ENCODE measurements at places on chromosomes 5 and 9.

GRCh38 chr9:131275332-131276093 lies 797 bp downstream of the FAM78A start:
- H3K4me1 ChIP-seq: no peaks in the 10 kb centered on the region
- H3K27ac ChIP-seq: no peak overlapping the region
- DNase-seq: no peak
- H3K36me3 ChIP-seq: no peaks in the 10 kb centered on the region
- H3K27me3 ChIP-seq: peaks cover 13% of the 10 kb centered on the region
- H3K4me3 ChIP-seq: no peak overlapping the region

- DNase-seq: no peak
- no peak overlapping the region for H3K27ac ChIP-seq
- H3K27me3 ChIP-seq: no peaks in the 10 kb centered on the region
- no peaks in the 10 kb centered on the region for H3K36me3 ChIP-seq
- no peak overlapping the region for H3K4me3 ChIP-seq
Measured at GRCh38 chr5:179534431-179534830, 15.9 kb upstream of the RUFY1 start.

DNA sequence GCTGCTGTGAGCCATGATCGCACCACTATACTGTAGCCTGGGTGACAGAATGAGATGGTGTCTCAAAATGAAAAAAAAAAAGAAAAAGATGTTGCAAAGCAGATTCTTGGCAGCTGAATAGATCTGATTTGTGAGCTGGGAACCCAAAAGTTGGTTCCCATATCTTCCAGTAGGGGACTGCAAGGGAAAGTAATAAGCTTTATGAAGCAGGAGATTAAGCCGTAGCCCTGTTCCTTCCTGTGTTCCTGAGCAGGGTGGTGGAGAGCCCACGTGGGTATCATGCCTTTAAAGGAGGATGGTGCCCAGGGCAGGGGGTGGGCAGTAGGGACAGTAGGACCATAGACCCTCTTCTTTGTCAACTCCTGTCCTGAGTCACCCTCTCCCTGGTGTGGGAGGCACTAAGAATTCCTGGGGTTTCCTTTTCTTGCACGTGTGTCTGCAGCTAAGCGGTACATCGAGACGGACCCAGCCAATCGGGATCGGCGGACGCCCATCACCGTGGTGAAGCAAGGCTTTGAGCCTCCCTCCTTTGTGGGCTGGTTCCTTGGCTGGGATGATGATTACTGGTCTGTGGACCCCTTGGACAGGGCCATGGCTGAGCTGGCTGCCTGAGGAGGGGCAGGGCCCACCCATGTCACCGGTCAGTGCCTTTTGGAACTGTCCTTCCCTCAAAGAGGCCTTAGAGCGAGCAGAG lies 37.9 kb downstream of the STOM start:
- no peaks in the 10 kb centered on the region for H3K27me3 ChIP-seq
- DNase-seq: no peak
- no peak overlapping the region for H3K4me3 ChIP-seq

- H3K4me3 ChIP-seq: no peak overlapping the region
- DNase-seq: no peak
- no peaks in the 10 kb centered on the region for H3K36me3 ChIP-seq
- H3K27ac ChIP-seq: no peak overlapping the region
- peaks cover 3% of the 10 kb centered on the region for H3K27me3 ChIP-seq
Measured at GRCh38 chr9:21357479-21358460, 7.1 kb upstream of the IFNA6 start.

DNA sequence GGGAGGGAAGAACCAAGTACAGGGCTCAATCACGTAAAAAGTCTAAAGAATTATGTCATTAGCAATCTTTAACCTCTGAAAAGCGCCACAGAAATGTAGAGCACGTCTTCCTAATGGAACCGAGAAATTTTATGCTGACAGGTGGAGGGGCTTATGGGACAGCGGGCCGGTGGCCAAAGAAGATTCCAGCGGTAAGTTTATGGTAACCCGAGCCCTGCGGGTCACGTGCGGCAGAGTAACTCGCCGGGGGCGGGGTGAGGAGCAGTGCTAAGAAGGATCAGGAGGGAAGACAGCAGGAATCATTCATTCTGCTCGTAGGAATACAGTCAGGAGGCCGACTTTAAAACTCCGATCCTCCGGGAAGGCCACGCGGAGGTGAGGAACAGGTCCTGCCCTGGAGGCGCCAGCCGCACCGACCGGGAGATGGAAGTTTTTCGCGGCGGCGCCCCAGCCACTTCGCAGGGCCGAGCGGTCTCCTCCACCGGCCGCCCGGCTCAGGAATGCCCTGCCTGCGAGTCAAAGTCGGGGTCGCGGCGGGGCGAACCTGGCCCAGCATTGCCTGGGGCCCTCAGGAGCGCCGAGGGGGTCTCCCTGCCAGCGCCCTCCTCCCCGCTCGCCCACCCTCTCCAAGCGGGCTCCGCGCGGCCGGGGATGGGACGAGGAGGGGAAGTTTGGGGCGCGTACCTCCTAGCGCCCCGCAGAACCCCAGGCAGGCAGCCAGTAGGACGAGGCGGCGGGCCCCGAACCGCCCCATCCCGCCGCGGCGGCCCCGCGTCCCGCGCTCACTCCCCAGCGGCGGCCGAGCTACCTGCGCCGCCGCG lies 101.8 kb downstream of the ESM1 start:
- H3K27ac ChIP-seq: no peak overlapping the region
- no peak for DNase-seq
- H3K4me1 ChIP-seq: peaks cover 19% of the 10 kb centered on the region

- H3K4me1 ChIP-seq: no peaks in the 10 kb centered on the region
- no peak overlapping the region for H3K4me3 ChIP-seq
- no peak overlapping the region for H3K27ac ChIP-seq
- DNase-seq: no peak
- H3K36me3 ChIP-seq: no peaks in the 10 kb centered on the region
- H3K27me3 ChIP-seq: no peaks in the 10 kb centered on the region
Measured at GRCh38 chr5:175274171-175274570, 169.8 kb downstream of the DRD1 start.

DNA sequence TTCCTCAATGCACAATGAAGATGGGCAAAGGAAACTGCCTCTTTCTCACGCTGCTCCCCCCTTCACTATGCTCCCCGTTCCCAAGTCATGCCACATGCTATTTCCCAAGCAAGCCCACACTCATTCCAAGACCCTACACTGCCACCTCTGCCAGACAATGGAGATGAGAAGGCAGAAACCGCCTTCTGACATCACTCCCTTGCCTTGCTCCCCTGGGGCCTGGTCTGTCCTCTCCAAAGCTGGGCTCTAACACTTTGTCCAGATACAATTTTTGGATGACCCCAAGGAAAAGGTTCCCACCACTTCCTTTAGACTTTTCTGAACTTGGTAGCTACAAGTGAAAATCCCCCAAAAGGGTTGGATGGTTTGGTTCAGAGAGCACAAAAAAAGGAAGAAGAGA lies 7.2 kb upstream of the ADRA1B start:
- H3K4me1 ChIP-seq: peaks cover 47% of the 10 kb centered on the region
- no peak for DNase-seq
- H3K36me3 ChIP-seq: no peaks in the 10 kb centered on the region
- no peak overlapping the region for H3K4me3 ChIP-seq
- H3K27me3 ChIP-seq: no peaks in the 10 kb centered on the region

DNA sequence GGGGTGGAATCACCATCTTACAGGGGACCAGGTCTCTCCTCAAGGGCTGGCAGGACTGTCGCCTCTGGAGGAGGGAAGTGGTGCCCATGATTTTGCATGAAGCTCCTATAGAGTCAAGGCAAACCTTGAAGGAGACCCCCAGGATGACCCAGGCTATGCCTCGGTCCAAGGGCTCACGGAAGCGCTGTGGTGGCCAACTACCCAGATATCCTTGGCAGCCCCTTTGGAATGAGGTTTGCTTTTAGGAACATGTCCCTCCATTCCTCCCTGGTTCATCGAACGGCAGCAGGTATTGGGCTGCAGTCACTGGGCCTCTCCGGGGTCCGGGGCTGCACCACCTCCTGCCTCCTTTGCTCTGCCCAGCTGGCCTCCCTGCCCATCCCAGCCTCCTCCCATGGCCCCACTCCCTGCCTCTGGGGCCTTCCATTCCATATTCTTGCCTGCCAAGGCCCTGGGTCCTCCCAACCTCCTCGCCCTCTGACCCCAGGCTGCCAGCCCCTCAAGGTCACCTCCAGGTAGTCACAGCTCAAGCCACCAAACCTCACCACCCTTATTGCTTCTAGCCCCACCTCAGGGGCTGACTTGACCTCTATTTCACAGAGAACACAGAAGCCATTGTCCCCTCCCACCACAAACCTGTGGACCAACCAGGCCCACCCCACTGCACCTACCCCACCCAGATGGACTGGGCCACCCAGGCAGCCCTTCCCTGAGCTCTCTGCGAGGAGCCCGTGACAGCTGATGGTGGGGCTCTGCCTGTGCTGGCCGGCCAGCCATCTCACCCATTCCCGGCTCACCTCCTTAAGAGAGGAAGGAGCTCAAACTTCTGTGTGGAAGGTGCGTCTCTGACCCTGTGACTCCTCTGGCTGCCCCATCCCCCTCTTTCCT lies 3.6 kb upstream of the IL3 start:
- no peak overlapping the region for H3K27ac ChIP-seq
- peak; percentile 68 for DNase-seq
- no peak overlapping the region for H3K4me3 ChIP-seq

GRCh38 chr5:9233712-9234111 lies 312.2 kb downstream of the SEMA5A start:
- H3K27me3 ChIP-seq: no peaks in the 10 kb centered on the region
- H3K27ac ChIP-seq: no peak overlapping the region
- DNase-seq: no peak
- no peaks in the 10 kb centered on the region for H3K36me3 ChIP-seq
- no peak overlapping the region for H3K4me3 ChIP-seq

- no peaks in the 10 kb centered on the region for H3K27me3 ChIP-seq
- H3K4me3 ChIP-seq: no peak overlapping the region
- DNase-seq: no peak
- H3K4me1 ChIP-seq: no peaks in the 10 kb centered on the region
- H3K27ac ChIP-seq: no peak overlapping the region
Measured at GRCh38 chr9:115543511-115543910, 425.6 kb upstream of the TNC start.

- peaks cover 99% of the 10 kb centered on the region for H3K36me3 ChIP-seq
- H3K4me1 ChIP-seq: peaks cover 25% of the 10 kb centered on the region
- H3K27me3 ChIP-seq: no peaks in the 10 kb centered on the region
- H3K4me3 ChIP-seq: no peak overlapping the region
- DNase-seq: no peak
- H3K27ac ChIP-seq: peak overlapping the region; percentile 31
Measured at GRCh38 chr5:151674626-151675610, 11.8 kb downstream of the SPARC start.

DNA sequence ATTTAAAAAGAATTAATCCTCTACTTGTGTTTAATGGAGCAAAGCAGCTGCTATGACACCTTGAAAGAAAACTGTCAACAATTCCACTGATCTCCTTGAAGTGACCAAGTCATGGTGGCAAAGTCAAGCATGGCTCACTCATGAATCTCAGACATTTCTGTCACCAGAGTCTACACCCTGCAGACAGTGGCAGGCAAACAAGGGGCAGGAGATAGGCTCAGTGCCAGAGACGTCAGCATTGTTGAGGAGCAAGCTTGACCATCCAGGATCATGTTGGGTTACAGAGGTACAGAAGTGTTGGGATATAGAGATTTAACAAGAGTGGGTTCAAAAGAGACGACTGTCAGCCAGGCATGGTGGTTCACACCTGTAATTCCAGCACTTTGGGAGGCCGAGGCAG lies 16.1 kb upstream of the VPS13A start:
- H3K36me3 ChIP-seq: no peaks in the 10 kb centered on the region
- no peak overlapping the region for H3K27ac ChIP-seq
- H3K27me3 ChIP-seq: no peaks in the 10 kb centered on the region
- DNase-seq: no peak
- peaks cover 39% of the 10 kb centered on the region for H3K4me1 ChIP-seq

DNA sequence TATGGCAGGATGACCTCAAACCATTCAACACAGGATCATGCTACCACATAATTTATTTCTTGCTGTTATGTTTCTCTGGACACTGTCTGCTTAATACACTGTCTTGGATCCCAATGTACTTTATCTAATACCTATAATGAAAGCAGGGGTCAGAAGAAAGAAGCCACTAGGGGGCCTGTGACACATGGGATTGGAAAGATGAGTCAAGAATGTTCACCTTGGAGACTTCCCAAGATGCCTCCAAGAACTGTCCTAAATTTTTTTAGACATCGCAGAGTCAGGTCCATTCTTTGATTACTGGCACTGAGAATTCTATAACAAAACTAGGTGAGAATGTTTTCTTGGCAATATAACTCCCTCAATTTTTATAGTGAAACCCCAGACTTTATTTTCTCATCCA lies 305.8 kb upstream of the SMARCA2 start:
- no peaks in the 10 kb centered on the region for H3K27me3 ChIP-seq
- H3K27ac ChIP-seq: no peak overlapping the region
- no peak for DNase-seq
- H3K4me1 ChIP-seq: peaks cover 9% of the 10 kb centered on the region

GRCh38 chr5:79934681-79935080 lies 56.4 kb downstream of the MTX3 start:
- peaks cover 9% of the 10 kb centered on the region for H3K4me1 ChIP-seq
- no peak overlapping the region for H3K27ac ChIP-seq
- no peak overlapping the region for H3K4me3 ChIP-seq
- no peaks in the 10 kb centered on the region for H3K36me3 ChIP-seq

- no peak overlapping the region for H3K4me3 ChIP-seq
- H3K4me1 ChIP-seq: no peaks in the 10 kb centered on the region
- H3K27me3 ChIP-seq: peaks cover 21% of the 10 kb centered on the region
- no peak for DNase-seq
- no peak overlapping the region for H3K27ac ChIP-seq
- H3K36me3 ChIP-seq: no peaks in the 10 kb centered on the region
Measured at GRCh38 chr9:133579601-133580418, 29.4 kb downstream of the FAM163B start.
